ENCODE measurements at places on chromosomes 1 and 21.
A peak's percentile ranks its signal among the peaks of the same experiment; 100 is the strongest.

DNA sequence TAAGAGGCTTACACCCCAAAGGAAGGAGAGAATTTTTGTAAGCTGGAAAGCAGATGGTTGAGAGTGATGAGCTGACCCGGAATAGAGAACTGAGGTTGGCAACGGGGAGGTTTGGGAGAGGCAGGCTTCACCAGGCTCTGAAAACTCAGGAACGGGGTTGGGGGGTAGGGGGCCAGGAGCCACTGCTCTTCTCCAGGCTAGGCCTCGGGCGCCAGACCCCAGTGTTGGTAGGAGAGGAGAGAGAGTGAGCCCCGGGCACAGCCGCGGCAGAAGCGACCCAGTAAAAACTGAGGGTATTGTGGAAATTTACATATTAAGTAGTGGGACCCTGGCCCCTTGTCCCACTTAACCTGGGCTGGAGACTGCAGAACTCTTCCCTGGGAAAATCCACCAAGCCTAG lies 45.7 kb downstream of the GPR161 start:
- no peak for DNase-seq

DNA sequence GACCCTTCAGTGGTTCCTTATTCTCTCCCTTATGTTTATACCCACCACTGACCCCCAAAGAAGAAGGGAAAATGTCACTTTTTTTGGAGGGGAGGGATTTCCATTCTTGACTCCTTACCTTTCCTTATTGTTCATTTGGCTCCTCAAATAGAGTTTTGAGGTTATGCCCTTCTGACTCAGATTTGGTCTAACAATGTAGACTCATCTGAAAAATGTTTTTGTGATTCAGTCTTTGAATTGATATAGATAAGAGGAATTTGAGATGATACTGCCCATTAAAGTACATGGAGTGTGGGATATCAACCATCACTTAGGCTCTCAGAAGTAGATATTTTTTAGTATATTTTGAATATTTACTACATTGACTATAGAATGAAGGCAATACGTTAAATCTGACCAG lies 16.1 kb downstream of the USP1 start:
- no peak for DNase-seq

DNA sequence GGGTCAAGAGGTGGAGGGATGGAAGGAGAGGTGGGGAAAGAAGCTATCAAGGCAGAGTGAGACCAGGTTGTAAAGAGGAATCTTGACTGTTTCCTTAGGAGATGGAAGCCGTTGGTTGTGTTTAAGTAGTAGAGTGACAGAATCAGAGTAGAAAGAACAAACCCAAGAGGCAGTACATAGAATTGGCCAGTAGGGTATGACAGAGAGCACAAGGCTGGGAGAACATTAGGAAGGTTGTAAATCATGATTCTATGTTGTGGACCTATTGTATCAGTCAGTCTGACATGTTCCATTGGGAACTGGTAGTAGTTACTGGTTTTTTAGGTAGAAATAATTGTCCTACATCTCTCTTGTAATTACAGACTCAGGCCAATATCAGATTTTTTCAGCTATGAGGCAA lies 486.9 kb upstream of the USP24 start:
- no peak for DNase-seq

- peak; percentile 86 for DNase-seq
These were observed 6.4 kb downstream of the RHOC start for GRCh38 chr1:112700290-112701226.

DNA sequence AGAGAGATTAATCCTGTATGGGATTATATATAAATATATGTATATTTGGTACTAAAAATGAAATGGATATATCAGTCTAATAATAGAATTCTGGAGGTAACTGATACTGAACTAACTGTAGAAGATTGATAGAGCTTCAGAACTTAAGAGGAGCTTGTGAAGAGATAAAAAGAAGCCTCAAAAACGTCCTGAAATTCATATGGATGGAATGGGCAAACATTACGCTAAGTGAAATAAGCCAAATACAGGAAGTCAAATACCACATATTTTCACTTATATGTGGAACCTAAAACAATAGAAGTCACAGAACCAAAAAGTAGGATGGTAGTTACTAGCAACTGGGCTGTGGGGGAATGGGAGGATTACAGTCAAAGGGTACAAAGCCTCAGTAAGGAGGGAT lies 36.0 kb upstream of the ADGRL4 start:
- no peak for DNase-seq

All from caudate nucleus (tissue), 63 donors.